ENCODE measurements at places on chromosomes 6 and 20. TPM values are rescaled to one million over a fixed set of nuclear protein-coding genes. Genes with fewer than 3 reads are reported as not detected.

The LAMA4 gene
- total RNA-seq, result 19.1 TPM

The SAMD10 gene
- total RNA-seq, result 1.6 TPM

DNA sequence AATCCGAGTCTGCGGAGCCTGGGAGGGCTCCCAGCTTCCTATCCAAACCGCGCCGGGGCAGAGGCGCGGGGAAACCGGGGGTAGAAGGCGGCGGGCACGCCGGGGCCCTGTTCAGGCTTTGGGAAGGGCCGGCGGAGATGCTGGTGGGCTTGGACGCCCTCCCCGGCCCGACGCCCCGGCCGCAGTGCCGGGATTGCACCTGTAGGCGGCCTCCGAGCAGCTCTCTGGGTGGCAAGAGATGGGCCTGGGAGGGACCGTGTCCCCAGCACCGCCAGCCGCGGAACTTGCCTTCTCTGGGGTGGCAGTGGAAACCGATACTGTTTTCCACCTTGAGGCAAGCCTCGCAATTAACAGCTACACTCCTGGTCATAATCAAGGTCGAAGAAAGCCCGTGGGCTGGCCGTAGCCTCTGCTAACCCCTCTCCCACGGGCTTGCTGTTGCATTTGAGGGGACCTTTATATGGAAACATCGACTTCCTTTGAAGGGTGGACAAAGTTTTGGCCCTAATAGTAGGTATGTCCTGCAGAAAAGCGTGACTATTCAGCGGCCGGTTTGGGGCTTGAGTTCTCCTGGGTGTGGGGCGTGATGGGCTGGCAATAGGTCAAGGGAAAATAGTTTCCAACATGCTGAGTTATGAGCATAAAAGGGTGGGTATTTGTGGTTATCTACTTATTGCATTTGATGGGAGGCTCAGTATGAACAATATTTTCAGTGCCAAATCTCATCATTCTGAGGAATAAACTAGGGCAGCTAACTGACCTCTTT is 1.1 kb upstream of the JAG1 start:
- peak overlapping the region; percentile 81 for H3K4me3 ChIP-seq
- H3K27me3 ChIP-seq, result no peaks in the 10 kb centered on the region
- DNase-seq, result peak; percentile 92
- H3K27ac ChIP-seq, result peak overlapping the region; percentile 100
- H3K4me1 ChIP-seq, result peaks cover 13% of the 10 kb centered on the region

DNA sequence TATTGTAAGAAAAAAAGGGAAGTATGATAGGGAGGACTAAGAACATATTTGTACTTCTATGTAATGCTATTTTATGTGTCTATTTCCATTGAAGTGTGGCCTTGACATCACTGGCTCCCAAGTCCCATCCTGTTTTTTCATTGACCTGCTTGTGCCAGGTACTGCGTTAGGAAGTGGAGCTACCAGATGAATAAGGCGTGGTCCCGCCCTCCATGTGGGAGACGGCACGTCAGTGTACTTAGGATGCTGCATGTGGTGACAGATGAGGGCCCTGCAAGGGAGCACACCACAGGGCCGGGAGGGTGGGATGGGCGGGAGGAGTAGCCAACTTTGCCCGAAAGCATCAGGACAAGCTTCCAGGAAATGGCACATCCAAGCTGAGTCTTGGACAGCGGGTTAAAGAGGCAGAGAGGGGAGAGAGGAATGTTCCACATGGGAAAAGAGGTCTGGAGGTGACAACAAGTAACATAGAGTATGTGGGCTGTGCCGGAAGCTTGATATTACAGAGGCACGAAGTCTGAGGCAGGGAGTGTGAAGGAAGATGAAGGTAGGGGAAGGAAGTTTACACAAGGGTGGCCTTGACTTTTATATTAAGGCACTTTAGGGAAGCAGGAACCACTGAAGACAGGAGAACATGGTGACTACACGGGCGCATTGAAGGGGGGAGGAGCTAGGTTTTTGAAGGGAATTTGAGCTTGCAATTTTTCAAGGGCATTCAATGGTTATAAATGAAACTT is 140.6 kb downstream of the MTHFD1L start:
- H3K27me3 ChIP-seq, result no peaks in the 10 kb centered on the region
- peaks cover 4% of the 10 kb centered on the region for H3K4me1 ChIP-seq
- no peak overlapping the region for H3K4me3 ChIP-seq
- H3K27ac ChIP-seq, result no peak overlapping the region

DNA sequence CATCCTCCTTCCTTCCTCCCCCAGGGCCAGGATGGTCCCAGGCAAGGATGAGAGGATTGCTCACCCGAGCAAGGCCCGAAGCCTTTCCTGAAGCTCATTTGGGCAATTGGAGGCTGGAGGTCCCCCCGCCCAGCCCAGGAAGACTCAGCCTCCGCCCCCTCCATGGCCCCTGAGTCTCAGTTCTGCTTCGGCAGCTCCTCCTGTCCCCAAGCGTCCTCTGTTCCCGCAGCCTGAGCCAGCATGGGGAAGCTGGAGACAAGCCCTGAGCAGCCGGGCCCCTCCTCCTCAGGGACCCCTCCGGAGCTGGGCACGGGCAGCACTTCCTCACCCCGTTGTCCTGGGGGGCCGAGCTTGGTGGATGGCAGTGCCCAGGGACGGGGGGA is 26.0 kb downstream of the SLC17A9 start:
- H3K27ac ChIP-seq, result no peak overlapping the region
- peaks cover 50% of the 10 kb centered on the region for H3K27me3 ChIP-seq
- H3K4me1 ChIP-seq, result no peaks in the 10 kb centered on the region
- no peak for DNase-seq
